ENCODE measurements at places on chromosomes 12 and 14.

GRCh38 chr12:51974646-51975045 lies 23.1 kb downstream of the ACVR1B start:
- DNase-seq = no peak

GRCh38 chr12:121468499-121468801 lies 68.5 kb downstream of the RNF34 start:
- no peak for DNase-seq

GRCh38 chr14:77186911-77187648 lies 5.5 kb downstream of the TMEM63C start:
- no peak for DNase-seq

DNA sequence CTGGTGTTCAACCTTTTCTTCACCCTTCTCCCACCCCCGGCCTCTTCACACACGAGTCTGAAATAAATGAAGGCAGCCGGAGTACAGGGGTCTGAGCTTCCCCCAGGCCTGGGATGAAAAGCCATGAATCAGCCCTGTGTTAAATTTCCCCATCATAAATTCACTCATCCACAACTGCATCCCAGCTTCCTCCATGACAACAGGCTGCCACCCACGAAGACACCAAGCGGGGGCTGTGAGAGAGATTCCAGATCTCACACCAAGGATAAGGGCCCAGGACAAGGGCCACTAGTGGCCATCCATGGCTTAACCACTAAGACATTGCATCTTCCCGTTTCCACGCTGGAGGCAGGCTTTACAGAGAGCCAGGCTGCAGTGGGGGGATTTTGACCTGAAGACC lies 93.9 kb upstream of the NCOR2 start:
- no peak for DNase-seq

GRCh38 chr14:36529062-36529461 lies 9.0 kb upstream of the NKX2-1 start:
- no peak for DNase-seq

GRCh38 chr12:113096675-113097461 lies 38.7 kb downstream of the RASAL1 start:
- DNase-seq = no peak

GRCh38 chr14:32817780-32818179 lies 120.9 kb upstream of the NPAS3 start:
- DNase-seq = no peak

GRCh38 chr14:24368562-24369252 lies 723 bp downstream of the NFATC4 start:
- peak; percentile 45 for DNase-seq

GRCh38 chr14:38592764-38593442 lies 337.0 kb upstream of the CLEC14A start:
- no peak for DNase-seq

DNA sequence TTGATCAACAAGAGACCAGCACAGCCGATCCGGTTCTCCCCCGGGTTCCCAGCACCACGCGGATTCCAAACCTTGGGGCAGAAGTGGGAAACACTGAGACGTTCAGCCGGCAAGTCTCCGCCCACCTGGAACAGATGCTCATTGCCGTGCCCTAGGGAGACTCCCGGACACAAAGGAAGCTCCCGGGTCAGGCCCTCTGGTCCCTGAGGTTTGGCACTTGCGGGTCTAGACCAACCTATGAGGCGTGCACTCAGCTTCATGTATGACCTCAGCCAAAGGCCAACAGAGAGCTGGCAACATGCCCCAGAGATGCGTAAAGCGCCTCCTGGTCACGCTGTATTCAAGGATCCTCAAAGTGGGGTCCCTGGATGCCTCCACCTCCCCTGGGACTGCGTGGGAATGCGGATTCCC lies 2.5 kb downstream of the RIMBP2 start:
- no peak for DNase-seq

GRCh38 chr12:132275110-132275531 lies 54.3 kb downstream of the GALNT9 start:
- no peak for DNase-seq

- no peak for DNase-seq
These were observed 174.5 kb downstream of the DACT1 start for GRCh38 chr14:58812050-58812910.

- DNase-seq = no peak
These were observed 381.7 kb upstream of the CCDC196 start for GRCh38 chr14:66104486-66104885.

DNA sequence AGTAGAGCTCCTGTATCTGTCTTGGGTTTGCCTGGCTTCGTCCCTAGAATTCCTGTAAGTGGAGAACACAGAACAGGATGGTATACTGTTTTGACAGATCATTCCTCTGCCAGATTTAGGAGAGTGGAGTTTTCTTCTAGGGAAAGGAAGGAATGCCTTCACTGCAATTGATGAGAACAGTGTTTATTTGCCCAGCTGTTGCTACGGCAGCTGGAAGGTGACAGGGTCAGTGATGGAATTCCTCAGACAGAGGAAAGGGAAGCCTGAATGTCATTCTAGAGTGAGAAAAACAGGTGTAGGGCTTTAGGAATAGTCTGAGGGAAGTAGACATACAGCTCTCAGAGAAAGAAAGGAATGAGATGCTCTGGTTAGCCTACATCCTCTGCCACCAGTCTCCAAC lies 11.7 kb downstream of the CSRNP2 start:
- DNase-seq = no peak

DNA sequence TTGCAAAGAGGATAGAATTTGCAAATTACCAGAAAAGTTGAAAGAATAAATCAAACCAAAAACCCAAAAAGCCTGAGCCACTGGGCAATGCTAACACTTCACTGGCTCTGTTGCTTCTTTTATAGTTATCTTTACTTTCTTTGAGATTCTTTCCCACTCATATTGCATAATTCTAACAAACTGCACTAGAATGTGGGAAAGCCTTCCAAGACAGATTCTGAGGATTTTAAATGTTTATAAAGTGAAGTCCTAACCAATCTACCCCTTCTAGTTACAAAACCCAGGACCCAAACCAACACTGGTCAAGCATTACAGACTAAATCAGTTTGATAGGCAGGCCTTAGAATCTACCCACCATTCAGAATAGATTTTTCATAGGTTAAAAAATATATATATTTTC lies 150.9 kb downstream of the MED13L start:
- DNase-seq = no peak

DNA sequence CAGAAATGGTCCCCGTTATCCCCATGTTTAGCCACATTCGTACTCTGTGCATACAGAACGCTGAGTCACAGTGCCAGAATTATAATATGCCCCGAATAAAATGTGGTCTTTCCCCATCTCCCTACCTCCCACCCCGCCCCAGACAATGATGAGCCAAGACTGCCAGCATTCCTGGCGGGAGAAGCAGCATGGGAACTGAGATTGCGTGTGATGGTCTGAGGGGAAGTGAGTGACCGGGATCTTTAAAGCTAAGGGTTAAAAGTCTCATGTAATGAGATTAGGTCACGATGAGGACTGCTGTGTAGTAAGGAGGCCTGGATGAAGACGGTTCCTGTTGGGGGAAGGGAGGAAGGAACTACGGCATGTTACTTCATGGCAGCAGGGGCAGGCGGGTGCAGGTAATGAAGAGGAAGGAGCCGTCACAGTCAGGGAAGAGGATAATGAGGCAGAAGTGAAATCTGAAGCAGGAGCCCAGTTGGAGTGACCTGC lies 243.3 kb upstream of the FKBP4 start:
- no peak for DNase-seq

DNA sequence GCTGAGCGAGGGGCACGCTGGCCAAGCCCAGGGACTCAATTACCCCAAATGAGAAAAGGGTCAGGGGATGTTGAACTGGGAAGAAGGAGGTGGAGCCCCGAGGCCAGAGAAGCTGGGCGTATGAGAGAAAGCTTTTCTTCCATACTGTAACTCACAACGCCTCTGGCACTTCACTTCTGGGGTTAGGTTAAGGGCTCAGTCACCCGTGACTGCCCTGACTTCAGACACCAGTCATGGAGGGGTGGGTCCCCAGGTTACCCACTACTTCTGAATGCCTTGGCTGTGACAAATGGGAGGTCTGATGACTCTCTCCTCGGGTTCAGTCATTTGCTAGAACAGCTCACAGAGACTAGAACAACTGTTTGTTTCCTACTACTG lies 5.5 kb upstream of the GPR132 start:
- no peak for DNase-seq

DNA sequence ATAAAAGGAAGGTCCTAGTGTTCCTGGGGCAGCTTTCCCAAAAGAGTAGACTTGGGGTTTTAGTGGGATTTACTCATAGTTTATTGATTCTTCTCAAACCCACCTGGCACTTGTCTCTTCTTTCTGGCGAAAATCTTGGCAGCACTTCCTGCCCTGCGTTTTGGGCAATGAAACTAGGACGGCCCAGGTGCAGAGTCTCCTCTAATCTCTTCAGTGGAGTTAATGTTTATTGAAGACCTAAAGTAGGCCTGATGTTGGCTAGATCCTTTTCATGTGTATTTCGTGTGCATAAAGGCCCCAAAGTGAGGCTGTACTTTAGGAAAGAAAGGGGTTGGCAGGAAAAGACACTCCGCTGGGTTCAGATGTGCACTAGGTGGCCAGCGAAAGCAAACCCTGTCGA lies 5.1 kb downstream of the WNT5B start:
- DNase-seq = no peak

GRCh38 chr14:58072288-58073071 lies 79.5 kb downstream of the ARMH4 start:
- DNase-seq = peak; percentile 3

DNA sequence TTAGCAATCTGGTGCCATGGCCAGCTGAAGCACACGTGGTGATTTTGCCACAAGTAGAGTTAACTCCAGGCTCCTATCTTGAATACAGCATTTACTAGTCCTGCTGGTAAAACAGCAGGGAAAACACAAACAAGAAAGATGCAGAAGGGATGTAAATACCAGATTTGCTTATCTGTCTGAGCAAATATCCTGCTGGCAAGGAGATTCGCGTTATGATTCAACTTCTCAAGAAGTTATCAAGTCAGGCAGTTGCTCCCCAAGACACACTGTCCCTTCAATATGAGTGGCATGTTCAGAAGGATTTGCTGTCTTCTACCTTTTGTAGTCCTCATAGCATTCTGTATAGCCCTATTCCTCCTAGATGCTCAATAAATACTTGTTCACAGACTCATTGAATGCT lies 171.2 kb upstream of the EGLN3 start:
- DNase-seq = no peak

- no peak for DNase-seq
These were observed 44.9 kb upstream of the CLMN start for GRCh38 chr14:95364481-95365209.

DNA sequence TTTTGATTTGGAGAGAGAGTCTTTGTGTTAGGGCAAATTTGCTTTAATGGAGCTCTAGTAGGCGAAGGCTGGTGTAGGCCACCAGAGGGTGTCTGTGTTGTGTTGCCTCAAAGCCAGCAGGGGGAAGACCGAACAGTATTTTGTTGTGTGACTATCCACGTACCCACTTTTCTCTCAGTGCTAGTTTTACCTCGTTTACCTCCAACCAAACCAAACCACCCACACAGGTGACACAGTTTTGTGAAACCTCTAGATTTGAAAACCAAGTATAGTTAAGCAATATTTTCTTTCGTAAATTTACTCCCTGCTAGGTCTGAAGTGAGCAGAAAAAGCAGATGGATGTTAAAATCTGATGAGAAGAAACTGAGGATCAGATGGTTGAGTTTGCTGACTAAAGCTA lies 36.3 kb upstream of the NPFF start:
- DNase-seq = peak; percentile 76

GRCh38 chr12:102745971-102746600 lies 171.0 kb downstream of the PAH start:
- no peak for DNase-seq
